ENCODE measurements at places on chromosomes 1 and 21. TPM values are rescaled to one million over a fixed set of nuclear protein-coding genes. Genes with fewer than 3 reads are reported as not detected.

The ELF3 gene
- total RNA-seq, result 0.18 TPM

The AQP10 gene
- total RNA-seq, result not detected

The GALNT2 gene
- total RNA-seq, result 102 TPM

The CADM3 gene
- under 0.01 TPM for total RNA-seq

The PDZK1 gene
- total RNA-seq, result 0.28 TPM

The LYPD8 gene
- 0.14 TPM for total RNA-seq

The CHRM3 gene
- total RNA-seq, result 0.28 TPM

The CNIH3 gene
- total RNA-seq, result 3.6 TPM

The MSH4 gene
- 0.46 TPM for total RNA-seq

The TNFAIP8L2 gene
- total RNA-seq, result not detected

The AKIRIN1 gene
- 31.1 TPM for total RNA-seq

The ZNF281 gene
- 40.3 TPM for total RNA-seq

The H3-3A gene
- 99.4 TPM for total RNA-seq

The FLG2 gene
- not detected for total RNA-seq

The SHE gene
- under 0.01 TPM for total RNA-seq

The GJC2 gene
- 3.4 TPM for total RNA-seq

The ARMH1 gene
- total RNA-seq, result 0.71 TPM

The THEM5 gene
- total RNA-seq, result not detected

The ADGRL4 gene
- 9.5 TPM for total RNA-seq

The MYCL gene
- 1.1 TPM for total RNA-seq

The TRMT1L gene
- 21.0 TPM for total RNA-seq

The RPE65 gene
- not detected for total RNA-seq

The IGSF3 gene
- total RNA-seq, result under 0.01 TPM

The HMGB4 gene
- total RNA-seq, result not detected

The NBPF10 gene
- total RNA-seq, result 2.5 TPM

The DHX9 gene
- total RNA-seq, result 118 TPM

The KCNE2 gene
- not detected for total RNA-seq

The PIGP gene
- 6.7 TPM for total RNA-seq

The MCOLN3 gene
- 0.28 TPM for total RNA-seq

The KCND3 gene
- total RNA-seq, result 0.57 TPM

The REG4 gene
- not detected for total RNA-seq

The DCDC2B gene
- total RNA-seq, result under 0.01 TPM

The ACOT7 gene
- total RNA-seq, result 25.4 TPM

Data from smooth muscle cell of bladder (primary cell).